Skin of body (tissue), 3 donors: ENCODE measurements at places on chromosomes 4 and X. TPM values are rescaled to one million over a fixed set of nuclear protein-coding genes. Genes with fewer than 3 reads are reported as not detected.

The BMX gene
- 2.6 TPM for total RNA-seq

The SEPTIN11 gene
- total RNA-seq = 198 TPM

The TMEM271 gene
- total RNA-seq = 0.30 TPM

The THAP9 gene
- total RNA-seq = 10.9 TPM

The IL2 gene
- not detected for total RNA-seq

The MAPK10 gene
- 18.3 TPM for total RNA-seq

The SMARCA1 gene
- 55.2 TPM for total RNA-seq

The SYAP1 gene
- 22.7 TPM for total RNA-seq

The LUZP4 gene
- not detected for total RNA-seq

The F9 gene
- total RNA-seq = 0.20 TPM

The RBM46 gene
- total RNA-seq = not detected

The ETNPPL gene
- total RNA-seq = not detected

The FMR1NB gene
- not detected for total RNA-seq

The REELD1 gene
- 0.20 TPM for total RNA-seq

The CXCL8 gene
- 15.5 TPM for total RNA-seq

The MAOA gene
- total RNA-seq = 11.6 TPM

The NAP1L5 gene
- total RNA-seq = 8.6 TPM

The AASDH gene
- total RNA-seq = 17.5 TPM

The ZNF630 gene
- 4.6 TPM for total RNA-seq

The GAGE12F gene
- total RNA-seq = not detected

The GAR1 gene
- 10.8 TPM for total RNA-seq

The ADRA2C gene
- total RNA-seq = 0.79 TPM

The SCD5 gene
- 15.5 TPM for total RNA-seq

The ZFP92 gene
- 0.59 TPM for total RNA-seq

The MPC1L gene
- total RNA-seq = not detected

The ASMT gene
- 0.20 TPM for total RNA-seq

The JCHAIN gene
- total RNA-seq = 2.2 TPM

The MXRA5 gene
- 30.7 TPM for total RNA-seq

The NELFA gene
- 19.4 TPM for total RNA-seq

The UGT2B17 gene
- not detected for total RNA-seq

The CXCL13 gene
- 0.30 TPM for total RNA-seq

The ODAPH gene
- not detected for total RNA-seq

The PSAPL1 gene
- total RNA-seq = 18.6 TPM

The GSX2 gene
- not detected for total RNA-seq

The ZNF157 gene
- total RNA-seq = 0.49 TPM
